Natural killer cell treated with Interleukin-12 subunit alpha and Interleukin-12 subunit beta and Interleukin-15 and Interleukin-18, amount 100 ng/mL, for 72 hours (primary cell): ENCODE measurements at places on chromosomes 7 and 10.

- no peak for DNase-seq
These were observed 130.5 kb downstream of the ADCY1 start for GRCh38 chr7:45704683-45705016.

GRCh38 chr10:44071479-44071878 lies 313.4 kb downstream of the CXCL12 start:
- no peak for DNase-seq

DNA sequence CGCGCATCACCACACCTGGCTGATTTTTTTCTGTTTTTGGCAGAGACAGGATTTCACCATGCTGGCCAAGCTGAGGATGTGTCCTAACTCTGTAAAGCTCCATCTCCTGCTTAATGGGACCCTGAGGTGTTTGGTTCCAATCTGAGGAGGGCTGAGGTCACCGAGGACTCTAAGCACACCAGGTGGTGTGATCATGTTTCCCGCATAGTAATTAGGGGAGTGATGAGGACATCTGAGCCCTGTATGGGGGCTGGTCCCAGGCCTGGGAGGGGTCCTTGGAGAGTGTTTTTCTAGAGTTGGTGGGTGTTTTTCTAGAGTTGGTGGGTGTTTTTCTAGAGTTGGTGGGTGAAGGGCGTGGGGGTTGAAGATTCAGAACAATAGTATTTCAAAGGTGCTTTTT lies 3.0 kb upstream of the ABHD11 start:
- DNase-seq, result no peak

GRCh38 chr10:118017071-118017740 lies 29.5 kb downstream of the RAB11FIP2 start:
- DNase-seq, result no peak

DNA sequence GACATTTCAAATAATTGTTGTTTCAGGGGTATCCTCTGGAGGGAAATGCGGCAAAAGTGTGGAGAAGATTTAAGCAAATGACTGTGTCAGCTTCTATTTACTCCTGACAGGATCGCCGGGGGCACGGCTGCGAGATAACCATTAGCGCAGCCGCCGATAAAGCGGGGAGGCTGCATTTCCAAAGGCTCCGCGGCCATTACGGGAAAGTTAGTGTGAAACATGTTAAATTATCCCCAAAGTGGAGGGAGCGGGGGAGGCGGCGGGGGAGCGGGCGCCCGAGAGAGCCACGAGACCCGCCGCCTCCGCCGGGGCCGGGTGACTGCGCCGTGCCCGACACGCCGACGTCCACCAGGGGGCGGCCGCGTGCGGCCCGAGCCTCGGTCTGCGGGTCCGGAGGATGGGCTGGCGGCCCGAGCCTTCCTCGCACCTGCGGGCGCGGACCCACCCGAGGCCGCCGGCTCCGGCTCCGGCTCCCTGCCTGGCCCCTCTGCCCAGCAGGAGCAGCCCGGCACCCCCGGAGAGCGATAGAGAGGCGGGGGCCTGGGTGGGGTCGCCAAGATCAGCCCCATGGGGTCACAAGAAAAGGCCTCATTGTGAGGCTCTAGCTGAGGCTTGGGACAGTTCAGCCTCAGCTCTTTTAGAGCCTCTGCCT lies 74.4 kb upstream of the PAX2 start:
- DNase-seq, result peak; percentile 72

- DNase-seq, result no peak
These were observed 44.8 kb downstream of the WNT2 start for GRCh38 chr7:117278040-117278439.

DNA sequence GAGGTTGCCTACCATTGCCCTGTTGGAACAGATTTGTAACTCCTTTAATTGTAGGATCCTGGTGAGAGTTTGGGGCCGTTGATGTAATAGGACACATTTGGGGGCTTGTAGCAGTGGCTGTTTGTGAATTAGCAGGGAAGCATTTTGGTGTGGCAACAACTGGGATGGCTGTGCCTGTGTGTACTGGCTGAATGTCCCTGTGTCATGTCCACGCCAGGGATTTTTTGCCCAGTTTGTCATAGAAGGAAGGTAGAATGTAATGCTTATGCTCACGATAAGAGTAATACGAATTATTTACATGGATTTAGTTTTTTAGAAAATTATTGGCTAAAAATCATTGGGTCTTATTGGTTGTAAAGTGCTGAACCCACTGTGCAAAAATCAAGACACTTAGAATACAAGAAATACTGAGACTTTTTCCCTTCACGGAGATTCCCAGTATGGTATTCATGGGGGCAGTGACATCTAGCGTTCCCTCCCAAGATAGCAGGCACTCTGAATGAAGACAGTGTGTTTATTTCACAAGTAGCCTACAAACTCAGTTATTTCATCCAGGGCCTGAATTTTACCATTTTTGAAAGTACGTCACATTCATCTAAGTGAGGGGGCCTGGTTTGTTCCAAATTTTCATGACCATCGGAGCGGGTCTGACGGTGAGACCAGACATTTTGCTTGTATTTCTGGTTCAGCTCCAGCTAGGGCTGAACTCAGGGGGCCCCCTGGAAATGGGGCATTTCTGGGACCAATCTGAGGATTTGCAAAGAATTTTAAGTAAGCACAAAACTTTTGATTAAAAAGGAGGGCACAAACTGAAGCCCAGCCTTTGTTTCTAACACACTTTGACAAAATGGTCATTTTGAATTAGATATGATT lies 74.7 kb downstream of the CACNB2 start:
- DNase-seq, result no peak
